ENCODE measurements at places on chromosomes 2 and 18.

GRCh38 chr2:186977433-186978045 lies 128.6 kb upstream of the ZSWIM2 start:
- no peak for DNase-seq

GRCh38 chr2:61018798-61019197 lies 743 bp upstream of the PUS10 start:
- DNase-seq = no peak

- DNase-seq = no peak
These were observed 52.5 kb upstream of the APCDD1 start for GRCh38 chr18:10401930-10402329.

- DNase-seq = no peak
These were observed 10.1 kb upstream of the SLC11A1 start for GRCh38 chr2:218371983-218372350.

DNA sequence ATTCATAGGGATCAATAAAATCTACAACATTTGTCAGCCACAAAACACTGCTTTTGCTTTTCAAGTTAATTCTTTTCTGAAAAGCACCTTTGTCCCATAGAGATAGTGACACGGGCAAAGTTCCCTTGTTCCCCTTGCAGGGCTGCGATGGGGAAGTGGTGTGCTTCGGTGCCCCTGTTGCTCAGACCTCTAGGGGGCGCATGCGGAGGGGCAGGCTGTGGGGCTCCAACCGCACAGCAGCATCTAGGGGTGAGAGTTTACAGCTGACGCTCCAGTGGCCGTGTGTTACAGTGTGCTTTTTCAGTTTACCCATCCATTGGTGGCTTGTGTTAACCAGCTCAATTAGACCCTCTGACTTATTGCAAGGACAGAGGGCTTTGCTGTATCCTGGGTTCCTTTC lies 1432.2 kb upstream of the ACVR2A start:
- DNase-seq = no peak

DNA sequence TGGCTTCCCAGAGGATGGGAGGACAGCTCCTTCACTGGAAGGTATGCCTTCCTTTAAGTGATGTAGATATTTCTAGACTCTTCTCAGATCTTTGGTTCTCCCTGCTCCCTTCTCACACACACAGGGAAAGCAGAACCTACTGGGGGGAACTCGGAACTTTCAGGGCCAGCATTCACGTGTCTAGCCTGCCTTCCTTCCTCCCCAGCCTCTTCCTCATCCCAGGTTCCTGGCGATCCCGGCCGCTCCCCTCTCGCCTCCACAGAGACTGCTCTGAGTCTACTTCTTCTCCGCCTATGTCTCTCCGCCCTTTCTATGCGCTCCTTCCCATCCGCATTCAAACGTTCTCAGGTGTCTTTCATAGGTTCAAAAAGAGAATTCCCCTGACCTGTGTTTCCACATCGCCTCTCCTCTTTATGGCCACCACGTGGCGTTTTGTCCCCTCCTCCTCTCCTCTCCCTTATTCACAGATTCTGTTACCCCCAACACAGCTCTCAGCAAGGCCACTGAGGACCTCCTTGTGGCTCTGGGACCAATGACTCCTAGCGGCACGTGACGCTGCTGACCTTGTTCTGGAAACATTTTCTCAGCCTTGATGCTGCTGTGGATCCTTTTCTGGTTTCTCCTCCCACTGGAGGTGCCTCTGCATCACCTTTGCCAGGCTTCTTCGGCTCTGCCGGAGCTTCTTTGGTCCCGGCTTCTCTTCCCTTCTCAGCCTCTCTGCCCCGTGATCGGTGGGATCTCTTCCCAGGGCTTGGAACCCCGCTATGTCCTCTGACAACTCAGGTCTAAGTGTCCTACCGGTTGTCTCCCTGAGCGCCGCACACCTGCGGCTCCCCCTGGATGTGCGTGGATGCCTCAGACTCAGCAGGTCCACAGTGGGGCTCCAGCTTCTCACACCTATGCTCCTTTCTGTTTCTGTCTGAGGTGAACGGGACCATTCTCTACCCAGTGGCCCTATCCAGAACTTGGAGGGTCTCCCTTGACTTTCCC lies 77.5 kb downstream of the VAPA start:
- no peak for DNase-seq

DNA sequence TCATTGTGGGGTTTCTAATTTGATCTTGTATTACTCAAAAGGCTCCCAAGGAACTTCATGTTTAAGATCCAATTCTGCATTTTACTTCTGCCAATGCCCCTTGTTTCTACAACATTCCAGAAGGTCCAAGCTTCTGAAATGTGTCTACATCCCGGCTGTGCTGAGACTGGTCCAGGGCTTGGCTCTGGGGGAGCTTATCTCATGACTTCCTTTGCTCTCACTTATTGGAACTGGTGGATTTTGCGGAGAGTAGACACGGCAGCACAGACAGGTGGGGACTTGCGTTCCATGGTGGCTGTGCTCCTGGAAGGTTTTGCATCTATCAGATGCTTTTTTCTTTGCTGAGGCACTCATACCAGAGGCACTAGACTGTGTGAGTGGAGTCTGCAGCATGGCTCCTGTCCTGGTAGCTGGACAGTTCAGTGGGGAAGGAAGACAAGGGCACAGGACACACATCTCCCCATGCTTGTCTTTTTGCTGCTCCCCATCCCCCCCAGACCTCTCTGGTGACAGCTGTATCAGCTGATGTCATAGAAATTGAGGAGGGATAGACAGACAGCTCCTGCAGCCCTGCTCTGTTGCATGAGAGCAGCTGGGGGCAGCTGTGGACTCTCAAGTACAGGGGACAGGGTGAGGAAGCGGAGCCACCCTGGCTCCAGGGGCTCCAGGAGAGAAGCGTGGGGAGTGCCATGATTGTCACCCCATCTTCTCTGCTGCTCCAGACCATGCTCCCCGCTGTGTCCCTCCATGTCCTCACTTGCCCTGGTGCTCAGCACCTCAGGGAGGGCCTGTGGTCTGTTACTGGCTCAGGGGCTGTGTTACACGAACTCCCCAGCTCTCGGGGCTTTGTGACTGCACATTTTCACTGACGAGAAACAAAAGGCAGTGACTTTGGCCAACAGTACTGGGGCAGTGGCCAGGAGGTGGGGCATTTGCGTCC lies 46.0 kb downstream of the ACAA2 start:
- DNase-seq = no peak

DNA sequence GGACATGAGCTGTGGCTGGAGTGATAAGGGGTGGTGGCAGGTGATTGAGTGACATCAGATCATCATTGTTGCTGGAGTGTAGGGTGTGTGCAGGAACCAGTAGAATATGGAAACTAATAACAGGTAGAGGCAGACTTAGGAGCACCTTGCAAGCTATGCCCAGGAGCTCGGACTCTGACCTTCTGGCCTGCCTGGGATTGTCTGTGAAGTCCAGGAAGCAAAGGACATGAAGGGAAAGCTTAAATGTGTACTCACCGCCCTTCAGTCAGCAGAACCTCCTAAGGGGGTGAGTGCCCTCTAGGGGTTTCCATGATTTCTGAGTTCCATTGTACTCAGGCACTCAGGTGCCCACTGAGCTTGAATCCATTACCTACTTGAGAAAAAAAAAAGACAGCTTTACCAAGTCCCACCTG lies 104.2 kb downstream of the CRIM1 start:
- no peak for DNase-seq

DNA sequence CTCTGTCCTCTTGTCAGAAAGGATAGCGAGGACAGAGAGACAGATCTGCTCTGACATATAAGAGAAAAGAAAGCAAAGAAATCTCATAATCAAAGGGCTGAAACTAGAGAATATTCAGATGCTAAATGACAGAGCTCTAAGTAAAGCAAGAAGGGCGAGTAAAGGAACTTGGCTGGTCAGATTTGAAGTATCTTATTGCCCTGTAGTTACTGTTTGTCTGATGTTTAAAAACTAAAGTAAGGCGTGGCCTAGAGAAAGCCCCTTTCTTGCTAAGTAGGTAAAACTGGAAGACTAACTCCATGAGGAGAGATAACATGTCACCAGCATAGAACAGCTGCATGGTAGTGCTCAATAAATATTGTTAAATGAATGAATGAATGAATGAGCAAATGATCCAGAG lies 70.0 kb downstream of the CRACDL start:
- DNase-seq = no peak

GRCh38 chr2:168712053-168712452 lies 90.4 kb upstream of the NOSTRIN start:
- no peak for DNase-seq

DNA sequence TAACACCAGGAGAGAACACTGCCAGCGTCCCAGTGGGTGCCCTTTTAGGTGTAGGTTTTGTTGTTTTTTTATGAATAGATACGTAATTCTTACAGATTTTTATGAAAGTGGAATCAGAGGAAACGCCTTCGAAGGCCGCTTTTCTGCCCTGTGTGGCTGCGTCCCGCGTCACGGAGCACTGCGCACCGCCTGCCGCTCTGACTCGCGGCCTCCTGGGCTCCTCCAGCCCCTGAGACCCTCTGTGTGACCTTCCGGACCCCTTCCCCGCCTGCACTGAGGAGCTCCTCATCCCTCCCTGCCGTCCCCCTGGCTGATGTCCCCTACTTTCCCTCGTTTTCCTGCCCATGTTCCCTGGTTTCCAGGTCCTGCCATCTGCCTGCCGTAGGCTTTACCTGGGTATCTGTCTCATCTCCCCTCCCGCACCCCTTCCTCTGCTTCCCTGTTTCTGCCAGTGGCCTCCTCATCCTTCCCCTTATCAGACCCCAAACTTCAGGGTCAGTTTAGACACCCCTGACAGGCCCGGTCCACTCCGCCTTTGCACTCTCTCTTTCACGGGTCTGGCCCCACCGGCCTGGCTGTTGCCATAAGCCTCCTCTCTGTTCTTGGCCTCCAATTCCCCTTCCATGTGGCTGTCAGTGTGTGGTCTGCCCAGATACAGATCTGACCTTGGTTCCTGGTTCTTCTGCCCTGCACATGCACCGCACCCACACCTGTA lies 32.7 kb downstream of the PDIA6 start:
- DNase-seq = no peak

DNA sequence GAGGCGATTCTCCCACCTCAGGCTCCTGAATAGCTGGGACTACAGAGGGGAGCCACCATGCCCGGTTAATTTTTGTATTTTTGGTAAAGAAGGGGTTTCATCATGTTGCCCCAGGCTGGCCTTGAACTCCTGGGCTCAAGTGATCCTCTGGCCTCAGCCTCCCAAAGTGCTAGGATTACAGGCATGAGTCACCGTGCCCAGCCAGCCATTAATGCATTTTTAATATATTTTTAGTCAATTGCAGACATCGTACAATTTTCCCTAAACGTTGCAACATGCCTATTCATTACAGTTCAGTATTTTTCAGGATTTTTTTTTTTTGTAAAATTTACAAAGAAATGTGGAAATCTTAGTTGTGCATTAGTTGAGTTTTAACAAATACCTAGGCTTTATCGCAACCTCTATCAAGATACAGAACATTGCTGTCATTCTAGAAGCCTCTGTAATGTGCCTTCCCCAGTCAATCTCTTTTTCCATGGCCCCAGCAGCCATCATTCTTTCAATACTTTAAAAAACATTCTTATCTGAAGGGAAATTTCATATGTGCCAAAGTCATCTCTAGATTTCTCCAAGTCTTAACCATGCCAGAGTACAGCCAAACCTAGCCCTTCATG lies 14.7 kb downstream of the NABP1 start:
- no peak for DNase-seq

GRCh38 chr2:191659198-191659597 lies 18.7 kb upstream of the NABP1 start:
- DNase-seq = no peak

- DNase-seq = no peak
These were observed 2.1 kb downstream of the NDC80 start for GRCh38 chr18:2573408-2573807.
